LoVo (cell line): ENCODE measurements at places on chromosomes 13 and 19.

DNA sequence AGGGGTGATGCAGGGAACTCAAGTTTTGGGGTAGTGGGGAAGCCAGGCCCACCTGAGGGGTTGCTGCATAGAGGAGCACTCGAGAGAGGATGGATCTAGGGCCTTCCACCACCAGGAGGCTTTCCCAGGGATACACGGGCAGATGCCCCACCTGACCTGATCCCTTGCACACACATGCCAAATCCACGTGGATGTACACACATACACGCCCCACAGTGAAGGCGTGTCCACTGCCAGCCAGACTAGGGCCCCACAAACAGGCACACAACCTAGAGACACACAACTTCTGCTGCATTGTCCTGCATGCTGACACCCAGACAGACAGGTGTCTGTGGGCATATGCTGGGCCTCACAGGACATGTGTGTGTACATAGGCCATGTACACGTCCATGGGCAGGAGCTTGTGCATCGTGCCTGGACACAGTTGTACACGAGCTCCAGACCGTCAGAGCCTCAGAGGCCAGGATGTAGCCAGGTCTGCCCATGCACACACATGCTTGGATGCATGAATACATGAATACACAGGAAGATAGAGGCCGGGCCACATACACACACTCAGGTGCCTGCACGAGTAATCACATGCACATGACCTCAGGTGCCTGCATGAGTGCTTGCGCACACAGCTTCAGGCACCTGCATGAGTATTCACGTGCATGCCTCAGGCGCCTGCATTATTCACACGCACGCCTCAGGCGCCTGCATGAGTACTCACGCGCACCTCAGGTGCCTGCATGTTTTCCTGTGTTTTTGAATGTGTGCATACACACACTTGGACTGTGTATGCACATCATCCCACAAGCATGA is 8.9 kb downstream of the CCDC97 start:
- no peak for DNase-seq

DNA sequence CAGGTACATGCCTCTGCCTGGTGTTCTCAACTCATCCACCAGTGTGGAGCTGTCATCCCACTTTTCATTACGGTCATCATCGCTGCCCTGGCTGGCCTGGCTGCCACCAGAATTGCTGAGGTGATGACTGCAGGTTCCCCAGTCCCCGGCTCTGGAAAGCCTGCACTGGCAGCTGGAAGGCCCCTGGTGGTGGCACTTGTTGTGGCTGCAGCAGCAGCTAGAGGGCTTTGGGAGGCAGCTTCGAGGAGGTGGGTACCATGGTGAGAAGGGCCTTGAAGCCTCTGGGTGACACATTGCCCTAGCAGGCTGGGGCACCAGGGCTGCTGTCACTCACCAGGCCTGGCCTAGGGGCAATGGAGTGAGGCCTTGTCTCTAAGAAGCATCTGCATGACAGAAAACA is 25.3 kb upstream of the ZNF14 start:
- DNase-seq: no peak

DNA sequence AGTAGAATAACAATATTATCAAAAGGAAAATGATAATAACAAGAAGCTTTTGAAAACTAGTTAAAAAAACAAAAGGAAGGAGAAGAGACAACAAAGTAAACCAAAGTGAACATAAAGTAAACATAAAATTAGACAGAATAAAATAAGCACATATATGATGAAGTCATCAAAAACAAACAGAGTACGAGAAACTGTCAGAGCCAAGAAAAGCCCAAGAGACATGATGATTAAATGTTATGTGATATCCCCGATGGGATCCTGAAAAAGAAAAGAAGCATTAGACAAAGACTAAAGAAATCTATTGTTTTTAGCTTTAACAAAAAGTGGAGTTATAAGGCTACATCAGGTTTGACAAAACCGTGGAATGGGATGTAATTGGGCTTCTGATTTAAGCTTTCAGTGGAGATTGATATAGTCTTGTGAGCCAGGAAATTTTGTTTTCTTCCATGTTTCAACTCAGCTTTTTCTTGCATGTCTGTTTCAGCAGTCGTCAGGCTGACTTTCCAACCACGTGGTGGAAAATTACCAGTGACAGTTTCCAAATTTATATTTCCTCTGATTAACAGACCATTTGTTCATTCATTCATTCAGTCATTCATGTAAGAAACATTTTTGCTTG is 64.9 kb downstream of the KL start:
- DNase-seq: no peak

GRCh38 chr13:66219506-66219905 is 1010.6 kb downstream of the PCDH9 start:
- DNase-seq: no peak

DNA sequence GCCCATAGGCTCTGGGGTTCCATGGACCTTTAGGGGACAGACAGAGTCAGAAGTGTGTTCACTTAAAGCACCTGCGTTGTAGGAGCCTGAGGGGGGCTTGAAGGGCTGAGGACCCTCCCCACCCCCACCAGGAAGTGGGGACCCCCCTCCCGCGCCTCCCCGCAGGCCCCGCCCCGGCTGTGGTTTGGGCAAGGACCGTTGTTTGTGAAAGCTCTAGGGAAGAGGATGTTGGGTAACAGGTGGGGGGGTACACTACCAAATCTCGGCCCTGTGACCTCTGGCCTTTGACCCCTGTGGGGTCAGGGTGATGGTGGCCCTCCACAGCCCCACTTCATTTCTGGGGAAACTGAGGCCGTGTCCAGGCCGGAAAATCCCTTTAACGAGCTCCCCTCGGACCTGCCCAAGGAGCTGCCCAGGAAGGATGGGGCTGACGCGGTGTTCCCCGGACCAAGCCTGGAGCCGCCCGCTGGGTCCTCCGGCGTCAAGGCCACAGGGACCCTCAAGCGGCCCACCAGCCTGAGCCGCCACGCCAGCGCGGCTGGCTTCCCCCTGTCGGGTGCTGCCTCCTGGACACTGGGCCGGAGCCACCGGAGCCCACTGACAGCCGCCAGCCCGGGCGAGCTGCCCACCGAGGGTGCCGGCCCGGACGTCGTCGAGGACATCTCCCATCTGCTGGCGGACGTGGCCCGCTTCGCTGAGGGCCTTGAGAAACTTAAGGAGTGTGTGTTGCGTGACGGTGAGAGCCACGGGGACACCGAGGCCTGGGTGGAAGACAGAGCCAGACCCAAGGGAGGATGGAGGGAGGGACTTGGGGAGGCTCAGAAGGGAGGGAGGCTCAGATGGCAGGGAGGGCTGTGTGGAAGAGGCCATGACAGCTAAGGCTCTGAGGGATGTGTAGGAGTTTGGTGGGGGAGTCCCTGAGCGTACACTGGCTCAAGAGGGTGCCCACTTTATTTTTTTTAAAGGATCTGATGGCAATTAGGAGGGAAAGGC is 1.3 kb downstream of the ARHGAP45 start:
- DNase-seq: no peak

DNA sequence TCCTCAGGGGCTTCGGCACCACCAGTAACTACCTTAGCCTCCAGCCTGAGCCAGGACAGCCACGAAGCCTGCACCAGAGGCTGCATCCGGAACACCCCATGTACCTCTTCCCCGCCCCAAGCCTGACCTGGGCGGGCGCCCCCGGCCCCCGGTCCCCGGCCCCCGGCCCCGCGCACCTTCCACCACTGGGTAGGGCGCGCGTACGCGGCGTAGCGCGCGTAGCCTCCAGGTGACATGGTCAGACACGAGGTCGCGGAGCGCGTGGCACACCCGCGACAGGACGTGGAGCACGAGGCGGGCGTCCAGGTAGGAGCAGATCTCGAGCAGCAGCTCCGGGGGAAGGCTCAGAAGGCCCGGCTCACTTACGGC is 450 bp downstream of the FBXW9 start:
- DNase-seq: no peak

DNA sequence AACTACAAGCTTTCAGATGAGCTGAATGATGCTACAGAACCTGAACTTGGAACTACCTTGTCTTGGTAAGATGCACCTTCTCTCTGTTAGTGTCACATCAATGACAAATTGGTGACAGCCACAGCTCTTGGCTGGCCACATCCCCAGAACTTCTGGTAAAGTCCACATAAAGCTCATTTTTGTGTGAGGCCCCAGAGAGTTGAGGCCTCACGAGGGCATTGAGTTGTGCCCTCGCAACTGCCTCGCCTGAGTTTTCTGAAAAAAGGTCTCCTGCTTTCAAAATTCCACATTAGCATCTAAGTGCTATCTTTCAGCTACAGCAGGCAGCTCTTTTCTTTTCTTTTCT is 42.6 kb downstream of the MRPL57 start:
- no peak for DNase-seq

- no peak for DNase-seq
Observed at GRCh38 chr13:41720839-41721561, 239.9 kb downstream of the VWA8 start.

DNA sequence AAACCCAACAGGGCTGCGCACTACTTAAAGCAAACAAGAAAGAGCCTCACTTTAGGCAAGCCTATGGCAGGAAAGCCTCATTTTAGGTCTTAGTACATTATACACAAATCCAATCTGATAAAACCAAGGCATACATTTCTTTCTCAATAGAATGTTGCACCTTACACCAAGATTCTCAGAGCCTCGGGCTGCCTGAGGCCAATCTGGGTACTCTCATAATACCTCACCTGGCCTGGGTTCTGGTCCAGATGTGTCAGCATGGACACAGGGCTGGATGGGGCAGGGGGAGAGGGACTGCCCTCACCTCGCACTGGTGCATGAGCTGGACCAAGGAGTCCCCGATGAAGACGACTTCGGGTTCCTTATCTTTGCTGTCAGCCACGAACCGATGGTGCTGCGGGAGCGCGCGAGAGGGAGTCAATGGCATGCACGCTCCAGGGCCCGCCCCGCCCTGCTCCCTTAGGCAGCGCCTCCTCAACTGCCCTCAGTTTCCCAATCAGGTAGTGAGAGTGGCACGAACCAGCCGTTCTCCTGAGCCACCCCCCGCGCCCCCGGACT is at the start of gene PRR19:
TSS of gene PRR19 (plus strand) at position 487 of the 558 bp plus-strand sequence. CDS start 7,453 bp downstream, outside the sequence.
- DNase-seq: no peak
